ENCODE measurements at places on chromosomes 11 and 22.

DNA sequence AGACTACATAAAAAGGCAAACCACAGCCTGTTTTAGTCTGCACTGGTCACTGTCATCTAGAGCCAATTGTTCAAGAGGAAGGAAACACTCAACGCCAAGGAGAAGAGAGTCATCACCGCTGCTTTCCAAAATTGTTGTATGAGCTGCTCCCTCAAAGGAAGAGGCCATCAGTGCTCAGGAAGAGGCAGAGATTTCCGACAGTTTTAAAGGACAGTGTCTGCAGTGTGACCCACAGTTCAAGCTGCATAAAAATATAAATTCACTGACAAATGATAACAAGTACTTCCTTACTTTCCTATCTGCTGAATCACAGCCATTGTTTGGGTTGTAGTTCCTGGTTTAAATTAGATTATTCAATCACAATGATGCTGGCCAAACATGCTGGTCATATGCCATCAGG, 16.4 kb downstream of the PRCP start:
- DNase-seq, result peak; percentile 15

DNA sequence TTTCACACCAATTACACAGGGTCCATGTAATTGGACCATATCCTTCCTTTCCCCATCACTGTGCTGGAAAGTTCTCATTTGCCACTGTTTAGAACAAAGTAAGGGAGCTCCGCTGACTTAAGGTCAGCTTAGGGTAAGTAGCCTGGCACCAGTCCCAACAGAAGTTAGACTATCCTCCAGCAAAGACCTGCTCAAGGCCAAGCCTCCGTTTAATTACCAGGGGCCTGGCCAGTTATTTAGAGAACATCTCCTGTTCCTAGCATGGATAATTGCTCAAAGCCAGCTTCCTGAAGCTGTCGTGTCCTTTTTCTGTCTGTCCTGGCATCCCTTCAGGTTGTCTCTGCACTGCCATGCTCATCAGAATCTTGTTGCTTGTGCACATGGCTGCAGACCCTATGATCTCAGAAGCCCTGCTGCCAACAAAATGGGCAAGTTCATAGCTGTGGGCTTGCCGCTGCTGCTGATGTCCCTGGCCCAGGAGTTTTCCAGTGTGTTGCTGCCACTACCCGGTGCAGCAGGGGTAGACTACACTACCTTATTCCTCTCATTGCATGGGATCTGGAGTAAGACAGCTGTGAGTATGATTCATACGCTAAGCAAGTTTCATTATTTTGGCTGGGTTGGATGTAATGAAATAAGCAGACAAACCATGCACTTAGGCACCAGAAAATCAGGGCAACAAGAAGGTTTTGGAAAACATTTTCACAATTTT, 8.1 kb downstream of the OR8A1 start:
- no peak for DNase-seq

GRCh38 chr11:33737362-33737821, 1.2 kb upstream of the CD59 start:
- DNase-seq, result no peak

DNA sequence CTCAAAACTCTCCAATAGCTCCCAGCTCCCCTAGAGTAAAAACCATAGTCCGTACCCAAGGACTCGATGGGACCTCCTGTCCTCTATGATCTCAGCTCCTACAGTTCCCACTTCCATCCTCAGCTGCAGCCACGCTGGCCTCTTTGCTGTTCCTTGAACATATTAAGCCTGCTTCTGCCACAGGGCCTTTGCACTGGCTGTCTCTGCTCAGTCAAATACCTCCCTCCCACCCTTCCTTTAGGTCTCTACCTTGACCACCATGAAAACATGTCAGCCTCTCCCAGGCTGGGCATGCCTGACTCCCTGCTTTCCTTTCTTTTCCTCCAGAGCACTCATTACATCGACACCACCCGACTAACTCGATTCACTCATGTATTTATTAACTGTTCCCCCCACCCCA, 24.5 kb downstream of the TMEM184B start:
- DNase-seq, result no peak

DNA sequence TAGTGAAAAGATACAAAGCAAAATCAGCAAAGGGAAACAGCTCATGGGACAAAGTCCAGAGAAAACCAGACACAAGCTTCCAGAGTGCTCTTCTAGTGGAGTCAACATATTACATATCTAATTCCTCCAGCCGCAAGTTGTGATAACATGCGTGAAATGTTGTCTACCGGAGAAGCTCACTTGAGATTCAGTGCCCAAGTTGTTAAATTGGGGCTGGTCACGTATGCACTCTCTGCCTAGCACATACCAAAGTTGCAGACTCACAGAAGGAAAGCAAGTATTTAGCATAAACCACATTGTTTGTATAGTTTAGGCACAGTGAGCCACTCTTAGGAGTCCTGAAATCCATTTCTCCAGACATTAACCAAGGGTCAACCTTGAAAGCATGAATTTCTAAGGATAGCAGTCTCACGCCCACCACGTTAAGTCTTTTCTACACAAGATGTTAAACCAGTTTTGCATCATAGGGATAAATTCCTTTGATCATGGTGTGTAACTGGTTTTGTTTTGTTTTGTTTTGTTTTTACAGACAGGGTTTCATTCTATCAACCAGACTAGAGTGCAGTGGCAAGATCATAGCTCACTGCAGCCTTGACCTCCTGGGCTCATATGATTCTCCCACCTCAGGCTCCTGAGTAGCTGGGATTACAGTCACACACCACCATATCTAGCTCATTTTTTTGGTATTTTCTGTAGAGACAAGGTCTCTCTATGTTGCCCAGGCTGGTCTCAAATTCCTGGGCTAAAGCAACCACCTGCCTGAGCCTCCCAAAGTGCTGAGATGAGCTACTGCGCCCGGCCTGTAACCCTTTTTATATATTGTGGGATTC, 39.5 kb upstream of the EP300 start:
- DNase-seq, result no peak
